ENCODE measurements at places on chromosomes 16 and 17. TPM values are rescaled to one million over a fixed set of nuclear protein-coding genes. Genes with fewer than 3 reads are reported as not detected.

ARHGAP44 gene
- 239 TPM for total RNA-seq

NHLRC4 gene
- not detected for total RNA-seq

TNS4 gene
- total RNA-seq, result 0.29 TPM

RNF166 gene
- 8.8 TPM for total RNA-seq

HAGH gene
- total RNA-seq, result 64.6 TPM

KRTAP4-9 gene
- not detected for total RNA-seq

NAA38 gene
- total RNA-seq, result 121 TPM

RIPOR1 gene
- 25.2 TPM for total RNA-seq

AIPL1 gene
- total RNA-seq, result not detected

OR1A1 gene
- not detected for total RNA-seq

CMTM2 gene
- not detected for total RNA-seq

MPP3 gene
- 11.9 TPM for total RNA-seq

LGALS3BP gene
- total RNA-seq, result 434 TPM

ZSCAN10 gene
- total RNA-seq, result not detected

FLYWCH2 gene
- total RNA-seq, result 62.5 TPM

KRTAP4-6 gene
- not detected for total RNA-seq

CTRB2 gene
- not detected for total RNA-seq

SPNS2 gene
- 57.8 TPM for total RNA-seq

OR3A2 gene
- not detected for total RNA-seq

MAPT gene
- 0.72 TPM for total RNA-seq

ETV4 gene
- total RNA-seq, result 1.2 TPM

CRYBA1 gene
- total RNA-seq, result not detected

All from stomach (tissue), 19 donors.